Placental pericyte (primary cell): ENCODE measurements at places on chromosomes 12 and 14. TPM values are rescaled to one million over a fixed set of nuclear protein-coding genes. Genes with fewer than 3 reads are reported as not detected.

Gene GNB3
- total RNA-seq: 2.0 and 6.2 TPM in 2 replicates

Gene GYS2
- not detected in 2 replicates for total RNA-seq

Gene RNU4-1
- under 0.01 TPM in 2 replicates for total RNA-seq

Gene REC8
- 4.6 and 5.2 TPM in 2 replicates for total RNA-seq

Gene SLC8A3
- under 0.01 and 0.29 TPM in 2 replicates for total RNA-seq

Gene NDRG2
- 1.7 and 4.2 TPM in 2 replicates for total RNA-seq

Gene DLGAP5
- total RNA-seq: 1.1 and 41.8 TPM in 2 replicates

Gene ABCD2
- under 0.01 and 0.14 TPM in 2 replicates for total RNA-seq

Gene SLC5A8
- total RNA-seq: not detected in 2 replicates

Gene EPYC
- not detected in 2 replicates for total RNA-seq

Gene NR1H4
- not detected in 2 replicates for total RNA-seq

Gene OR6C4
- total RNA-seq: not detected in 2 replicates

Gene OR6C2
- total RNA-seq: not detected in 2 replicates

Gene SLC17A8
- not detected in 2 replicates for total RNA-seq

Gene ARHGAP5
- total RNA-seq: 78.9 and 82.7 TPM in 2 replicates

Gene KRT78
- total RNA-seq: not detected in 2 replicates

Gene KRT74
- total RNA-seq: not detected in 2 replicates

Gene ST8SIA1
- under 0.01 TPM in 1 of 2 replicates, not detected in the other for total RNA-seq

Gene KRT84
- not detected in 2 replicates for total RNA-seq

Gene NUDT14
- total RNA-seq: 11.2 and 32.6 TPM in 2 replicates

Gene MDGA2
- total RNA-seq: under 0.01 and 0.43 TPM in 2 replicates

Gene SLC38A4
- 3.1 and 14.7 TPM in 2 replicates for total RNA-seq

Gene AVPR1A
- total RNA-seq: not detected in 2 replicates

Gene FZD10
- not detected in 2 replicates for total RNA-seq

Gene GALNT16
- 1.3 and 1.9 TPM in 2 replicates for total RNA-seq

Gene HOXC9
- 5.0 and 6.9 TPM in 2 replicates for total RNA-seq

Gene TMPRSS12
- not detected in 2 replicates for total RNA-seq

Gene DEGS2
- not detected in 2 replicates for total RNA-seq

Gene TIMELESS
- total RNA-seq: 2.0 and 21.9 TPM in 2 replicates

Gene NKX2-1
- total RNA-seq: not detected in 2 replicates

Gene BTG1
- 15.8 and 18.2 TPM in 2 replicates for total RNA-seq

Gene FOXG1
- total RNA-seq: under 0.01 TPM in 2 replicates
